ENCODE measurements at places on chromosomes 16 and 17. TPM values are rescaled to one million over a fixed set of nuclear protein-coding genes. Genes with fewer than 3 reads are reported as not detected.

- DNase-seq: no peak
Observed at GRCh38 chr16:9053006-9053601, 38.3 kb upstream of the HAPSTR1 start.

- DNase-seq: peak; percentile 56
Observed at GRCh38 chr17:64780096-64781013, 118.2 kb upstream of the SMURF2 start.

DNA sequence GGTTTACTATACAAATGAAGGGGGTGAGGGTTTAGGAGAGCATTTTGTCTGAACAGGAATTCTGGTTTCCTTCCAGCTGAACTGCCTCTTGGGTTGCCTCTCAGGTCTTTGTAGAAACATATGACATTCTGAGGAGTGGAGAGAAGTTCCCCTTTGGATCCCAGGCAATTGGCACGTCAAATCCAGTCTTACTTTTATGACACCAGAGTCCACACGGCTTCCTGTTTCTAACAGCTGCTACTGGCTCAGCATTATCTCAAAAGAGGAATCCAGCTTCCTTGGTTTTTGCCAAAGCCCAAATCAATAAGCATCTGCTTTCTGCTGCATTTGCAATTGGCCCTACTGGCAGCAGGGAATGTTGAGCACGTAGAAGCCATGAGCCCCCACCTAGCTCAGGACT is 97.6 kb upstream of the FAM20A start:
- no peak for DNase-seq

DNA sequence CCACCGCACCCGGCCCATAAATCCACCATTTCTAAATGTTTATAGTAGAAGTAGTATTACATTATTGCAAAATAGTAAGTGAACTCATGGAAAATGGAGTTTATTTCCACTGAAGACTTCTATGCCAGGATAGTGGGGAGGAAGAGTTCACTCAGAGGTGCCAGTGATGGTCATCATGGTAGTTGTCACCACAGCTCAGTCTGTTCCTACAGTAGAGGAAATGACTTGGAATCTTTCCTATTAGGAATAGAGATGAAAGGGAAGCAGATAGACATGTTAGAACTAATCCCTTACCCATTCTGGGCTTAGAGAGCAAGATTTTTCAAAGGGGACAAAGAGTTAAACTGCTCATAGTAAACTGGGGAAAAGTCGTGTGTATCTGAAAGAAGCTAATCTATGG is 20.1 kb downstream of the MRPL45 start:
- no peak for DNase-seq

GRCh38 chr16:59759296-59759695 is 1025.2 kb upstream of the GOT2 start:
- no peak for DNase-seq

GRCh38 chr16:68113059-68113761 is 28.0 kb downstream of the NFATC3 start:
- DNase-seq: no peak

DNA sequence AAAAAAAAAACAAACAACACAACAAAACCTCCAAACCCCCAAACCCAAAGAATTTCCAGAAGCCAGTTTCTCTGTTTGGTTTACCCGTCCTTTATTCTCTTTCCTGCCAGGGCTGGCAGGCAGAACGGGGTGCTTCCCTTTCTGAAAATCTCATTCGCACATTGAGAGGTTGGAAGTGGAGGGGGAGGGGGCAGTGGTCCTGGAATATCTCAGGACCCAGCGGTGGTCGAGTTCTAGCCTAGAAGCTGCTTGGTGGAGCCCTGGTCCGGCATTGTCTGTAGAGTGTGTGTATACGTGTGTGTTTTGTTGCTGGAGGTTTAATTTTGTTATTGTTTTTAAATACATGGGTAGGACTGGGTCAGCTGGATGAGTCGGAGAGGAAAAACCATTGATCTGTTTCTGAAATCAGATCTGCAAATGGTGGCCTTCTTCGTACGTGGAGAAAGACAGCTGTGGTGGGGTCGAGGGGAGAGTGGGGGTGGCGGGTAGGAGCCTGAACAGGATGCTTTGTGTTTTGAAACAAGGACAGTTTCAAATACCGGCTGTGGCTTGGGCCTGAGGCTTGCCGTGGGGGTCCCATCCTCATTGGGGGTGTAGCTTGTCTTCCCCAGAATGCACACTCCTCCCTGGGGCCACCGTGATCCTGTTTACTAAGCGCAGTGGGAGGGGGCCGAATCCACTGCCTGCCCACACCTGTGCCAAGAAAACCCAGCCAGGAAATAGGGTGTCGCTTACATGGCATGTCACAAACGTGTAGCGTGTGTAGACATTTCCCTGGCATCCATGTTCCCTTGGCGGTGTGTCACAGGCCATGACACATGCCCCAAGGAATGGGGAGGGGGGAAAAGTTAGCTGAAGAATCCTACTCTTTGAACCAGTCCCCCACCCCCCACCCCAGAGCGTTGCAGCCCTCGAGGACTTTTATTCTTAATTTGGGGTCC is 1.6 kb downstream of the CMIP start:
- no peak for DNase-seq

- DNase-seq: no peak
Observed at GRCh38 chr16:50334106-50334975, 34.4 kb downstream of the BRD7 start.

- no peak for DNase-seq
Observed at GRCh38 chr17:37671028-37671823, 28.0 kb upstream of the DDX52 start.

DNA sequence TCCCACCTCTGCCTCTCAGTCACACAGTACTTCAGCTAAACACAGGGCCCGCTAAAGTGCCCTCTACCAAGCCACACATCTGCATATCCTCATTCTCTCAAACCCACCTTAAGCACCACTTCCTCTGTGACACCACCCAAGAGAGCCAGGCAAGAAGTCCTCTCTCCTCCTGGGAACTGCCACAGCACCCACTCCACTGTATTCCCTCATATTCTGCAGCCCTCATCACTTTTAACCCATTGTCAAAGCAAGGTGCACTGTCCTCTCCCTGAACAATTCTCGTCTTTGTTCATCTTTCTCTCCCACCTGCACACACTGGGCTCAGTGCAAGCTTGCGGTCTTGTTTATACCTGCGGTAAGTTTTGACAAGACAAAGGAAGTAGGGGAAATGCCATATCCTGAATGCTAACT is 13.6 kb downstream of the CHD9 start:
- DNase-seq: no peak

GRCh38 chr17:53655591-53655990 is 167.1 kb upstream of the KIF2B start:
- DNase-seq: no peak

- no peak for DNase-seq
Observed at GRCh38 chr16:16797239-16797638, 418.3 kb downstream of the NPIPA7 start.

GRCh38 chr16:79360267-79360666 is 240.3 kb downstream of the MAF start:
- no peak for DNase-seq

GRCh38 chr17:73924114-73924908 is 279.2 kb upstream of the RPL38 start:
- DNase-seq: no peak

DNA sequence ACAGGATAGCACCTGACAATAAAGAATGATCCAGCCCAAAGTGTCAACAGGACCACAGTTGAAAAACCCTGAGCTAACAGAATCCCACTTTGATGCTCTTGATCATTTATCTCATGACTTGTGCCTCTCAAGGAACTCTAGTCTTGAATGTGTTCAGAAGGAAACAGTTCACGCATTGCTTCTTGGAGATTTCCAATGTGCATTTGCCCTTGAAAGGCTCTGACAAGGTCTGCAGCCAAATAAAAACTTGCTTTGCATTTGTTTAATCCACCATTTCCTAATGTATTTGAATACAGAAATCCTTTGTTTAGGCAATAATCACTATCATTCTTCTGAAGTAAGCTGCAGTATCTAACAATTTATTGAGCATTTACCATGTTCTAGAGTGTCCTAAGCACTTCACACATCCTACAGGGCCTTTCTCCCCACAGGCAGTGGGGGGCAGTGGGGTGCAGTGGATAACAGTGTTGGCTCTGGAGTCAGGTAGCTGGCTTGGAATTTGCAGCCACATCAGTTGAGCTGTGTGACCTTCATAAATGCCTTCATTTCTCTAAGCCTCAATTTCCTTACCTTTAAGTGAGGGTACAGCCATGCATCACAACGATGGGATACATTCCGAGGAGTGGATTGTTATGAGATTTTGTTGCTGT is 239.7 kb downstream of the XYLT1 start:
- DNase-seq: no peak

DNA sequence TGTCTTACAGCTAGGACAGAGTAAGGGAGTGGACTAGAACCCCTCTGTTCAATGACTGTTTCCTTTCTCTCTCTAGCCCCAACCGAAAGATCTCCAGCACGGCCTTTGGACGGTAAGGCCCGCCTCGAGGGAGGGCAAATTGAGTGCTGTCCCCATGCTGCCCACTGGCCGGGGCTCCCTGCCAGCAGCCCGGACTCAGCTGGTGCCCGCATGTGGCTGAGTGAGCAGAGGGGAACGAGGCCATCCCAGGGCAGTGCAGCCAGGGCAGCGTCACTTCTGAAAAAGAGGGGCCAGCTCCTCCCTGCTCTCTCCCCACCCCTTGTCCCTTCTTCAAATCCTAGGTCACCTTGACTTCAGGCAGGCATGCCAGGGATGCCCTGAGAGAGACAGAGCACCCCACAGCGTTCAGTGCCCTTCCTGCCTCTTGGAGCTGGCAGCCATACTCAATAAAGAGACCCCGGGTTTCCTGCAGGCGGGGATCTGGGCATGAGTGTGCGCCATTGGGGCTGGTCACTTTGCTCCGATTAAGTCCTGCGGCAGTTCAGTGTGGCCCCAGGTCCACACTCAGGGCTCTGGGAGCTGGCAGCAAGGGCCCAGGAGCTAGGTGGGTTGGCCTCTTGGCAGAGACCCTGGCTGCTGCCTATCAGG is 130.9 kb downstream of the RAB11FIP4 start:
- DNase-seq: no peak

- no peak for DNase-seq
Observed at GRCh38 chr16:78892951-78893733, 707.4 kb downstream of the MAF start.

- DNase-seq: no peak
Observed at GRCh38 chr16:87185308-87185707, 131.9 kb downstream of the C16orf95 start.

GRCh38 chr16:54309341-54309740 is 22.8 kb upstream of the IRX3 start:
- no peak for DNase-seq

DNA sequence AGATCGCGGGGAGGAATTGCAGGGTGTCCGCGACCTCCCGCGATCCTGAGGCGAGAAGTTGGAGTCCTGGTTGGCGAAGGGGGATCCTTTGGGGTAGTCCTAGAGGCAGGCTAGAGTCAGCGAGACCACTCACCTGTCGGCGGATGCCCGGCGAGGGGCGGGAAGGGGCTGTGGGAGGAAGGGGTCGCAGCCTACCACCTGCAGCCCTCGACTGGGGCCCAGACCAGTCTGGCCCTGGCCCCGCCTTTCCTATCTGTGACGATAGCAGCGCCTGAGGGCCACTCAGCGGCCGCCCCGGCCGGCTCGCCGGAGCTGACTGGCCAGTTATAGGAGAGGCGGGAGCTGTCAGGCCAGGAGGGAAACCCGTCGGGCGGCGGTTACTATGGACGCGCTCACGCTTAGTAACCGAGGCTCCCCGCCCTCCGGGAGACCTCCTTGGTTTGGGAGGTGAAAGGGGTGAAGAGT is at the start of gene TEKT3:
Gene TEKT3, minus strand, starts transcription at position 213 of the 465 bp plus-strand sequence. CDS start 10,012 bp downstream, outside the sequence.
- DNase-seq: no peak

- no peak for DNase-seq
Observed at GRCh38 chr16:31529108-31529936, 1.6 kb downstream of the AHSP start.

DNA sequence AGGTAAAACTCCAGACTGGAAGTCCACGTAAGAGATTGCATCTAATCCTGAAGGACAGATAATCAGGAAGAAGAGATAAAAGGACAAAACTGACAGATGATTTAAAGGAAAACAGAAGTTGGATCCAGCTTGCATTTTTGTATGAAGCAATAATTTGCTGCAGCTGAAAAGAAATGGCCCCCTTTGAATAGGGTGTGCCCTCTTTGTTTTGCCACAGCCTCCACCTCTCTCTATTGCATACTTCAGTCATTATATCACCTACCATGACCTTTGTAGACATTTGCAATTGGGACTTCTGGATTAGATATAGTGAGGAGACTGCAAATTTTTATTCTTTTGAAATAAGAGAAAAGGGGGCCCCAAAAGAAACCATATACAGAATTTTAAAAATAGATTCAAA is 8.1 kb downstream of the NOG start:
- no peak for DNase-seq

GRCh38 chr16:85207357-85207921 is 95.2 kb upstream of the CIBAR2 start:
- DNase-seq: no peak

DNA sequence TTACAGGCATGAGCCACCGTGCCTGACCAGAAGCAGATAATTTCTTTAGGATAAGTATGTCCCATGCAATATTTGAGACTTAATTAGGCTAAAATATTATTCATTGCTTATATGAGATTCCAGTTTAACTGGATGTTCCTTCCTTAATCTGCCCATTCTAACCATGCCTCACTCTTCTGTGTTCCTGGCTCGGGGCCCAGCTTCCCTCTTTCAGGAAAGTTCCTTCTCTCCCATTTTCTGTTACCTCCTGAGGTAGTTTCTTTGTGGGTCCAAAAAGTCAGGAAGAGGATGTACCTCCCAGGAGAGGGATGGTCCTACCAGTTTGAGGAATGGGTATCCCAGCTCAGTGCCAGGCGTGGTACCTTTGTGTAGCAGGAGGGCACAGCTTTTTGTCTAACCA is 23.3 kb downstream of the UNK start:
- no peak for DNase-seq

DNA sequence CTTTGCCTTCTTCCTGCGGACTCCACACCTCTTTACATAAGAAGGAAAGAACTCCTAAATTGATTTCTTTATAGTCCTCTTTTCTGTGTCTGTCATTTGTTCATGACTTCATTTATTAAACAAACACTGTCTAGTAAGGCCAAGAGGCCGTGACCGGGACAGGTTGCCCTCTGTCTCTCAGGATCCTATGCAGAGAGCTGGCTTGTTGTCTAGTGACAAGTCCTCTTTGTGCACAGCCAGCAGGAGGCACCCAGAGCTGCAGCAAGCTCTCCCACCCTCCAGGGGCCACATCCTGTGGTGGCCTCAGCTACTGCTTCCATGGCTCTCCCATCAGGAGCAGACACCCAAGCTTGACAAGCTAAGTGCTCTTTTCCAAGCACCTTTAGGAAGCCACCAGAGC is 50.6 kb downstream of the PLD6 start:
- no peak for DNase-seq

COX4I1 gene
- total RNA-seq: 578 TPM

KIF2B gene
- total RNA-seq: not detected

TBC1D3C gene
- 4.6 TPM for total RNA-seq

CIBAR2 gene
- not detected for total RNA-seq

SP2 gene
- 26.5 TPM for total RNA-seq

ZNF629 gene
- 9.1 TPM for total RNA-seq

JPH3 gene
- total RNA-seq: not detected

VAT1 gene
- total RNA-seq: 38.5 TPM

ZNF18 gene
- total RNA-seq: 11.8 TPM

ACSM3 gene
- total RNA-seq: 13.6 TPM

PGS1 gene
- 55.2 TPM for total RNA-seq

GSPT1 gene
- total RNA-seq: 101 TPM

MT1G gene
- total RNA-seq: not detected

EMC6 gene
- total RNA-seq: 33.8 TPM
